ENCODE measurements at places on chromosomes 3 and 15.

DNA sequence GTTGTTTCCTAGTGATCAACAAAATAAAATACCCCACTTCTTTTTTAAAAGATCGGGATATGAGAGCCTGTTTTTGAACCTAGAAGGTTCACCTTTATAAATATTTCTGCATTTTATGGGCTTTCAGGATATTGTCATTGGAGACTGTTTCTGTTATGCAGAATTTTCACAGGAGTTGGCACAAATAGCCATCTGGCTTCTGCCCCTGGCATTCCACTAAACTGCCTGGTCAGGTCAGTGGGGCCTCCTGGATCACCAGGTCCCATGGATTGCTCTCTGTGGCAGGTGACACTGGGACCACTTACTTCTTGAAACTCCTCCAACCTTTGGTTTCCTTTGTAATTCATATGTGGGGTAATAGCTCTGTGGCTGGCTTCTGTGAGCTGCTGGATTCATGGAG lies 25.5 kb upstream of the POLR2M start:
- no peak for DNase-seq

GRCh38 chr15:33089878-33090757 lies 104.4 kb downstream of the FMN1 start:
- no peak for DNase-seq

GRCh38 chr3:195755391-195755790 lies 34.6 kb downstream of the MUC20 start:
- DNase-seq, result no peak

DNA sequence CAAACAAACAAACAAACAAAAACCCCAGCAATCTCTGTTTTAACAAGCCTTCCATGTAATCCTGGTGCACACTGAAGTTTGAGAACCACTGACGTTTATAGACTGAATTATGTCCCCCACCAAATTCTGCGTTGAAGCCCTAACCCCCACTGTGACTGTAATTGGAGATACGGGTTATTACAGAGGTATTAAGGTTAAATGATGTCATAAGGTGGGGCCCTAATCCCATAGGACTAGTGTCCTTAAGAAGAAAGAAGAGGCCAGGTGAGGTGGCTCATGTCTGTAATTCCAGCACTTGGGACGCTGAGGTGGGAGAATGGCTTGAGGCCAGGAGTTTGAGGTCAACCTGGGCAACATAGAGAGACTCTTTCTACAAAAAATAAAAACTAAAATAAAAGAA lies 42.4 kb upstream of the TM4SF1 start:
- DNase-seq, result no peak

DNA sequence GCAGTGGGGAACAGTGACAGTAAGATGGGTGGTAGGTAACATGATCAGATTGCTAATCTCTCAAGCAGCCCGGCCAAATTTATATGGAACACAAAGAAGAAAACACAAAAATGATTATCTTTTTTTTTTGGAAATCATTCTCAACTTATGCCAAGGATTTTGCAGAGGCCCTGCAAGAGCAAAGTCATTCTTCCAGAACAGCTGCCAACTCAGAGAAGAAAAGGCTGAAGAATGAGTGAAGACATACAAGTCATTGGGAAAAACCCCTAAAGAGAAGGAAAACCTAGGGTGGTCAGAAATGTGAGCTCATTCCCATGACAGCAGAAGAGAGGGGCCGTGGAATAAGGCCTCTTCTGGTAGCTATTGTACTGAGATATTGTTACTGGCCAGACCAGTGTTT lies 246.7 kb downstream of the SHOX2 start:
- DNase-seq, result no peak

- no peak for DNase-seq
Observed at GRCh38 chr3:197026481-197026866, 3.1 kb downstream of the MELTF start.

GRCh38 chr15:90840157-90840855 lies 28.1 kb upstream of the FURIN start:
- DNase-seq, result no peak

DNA sequence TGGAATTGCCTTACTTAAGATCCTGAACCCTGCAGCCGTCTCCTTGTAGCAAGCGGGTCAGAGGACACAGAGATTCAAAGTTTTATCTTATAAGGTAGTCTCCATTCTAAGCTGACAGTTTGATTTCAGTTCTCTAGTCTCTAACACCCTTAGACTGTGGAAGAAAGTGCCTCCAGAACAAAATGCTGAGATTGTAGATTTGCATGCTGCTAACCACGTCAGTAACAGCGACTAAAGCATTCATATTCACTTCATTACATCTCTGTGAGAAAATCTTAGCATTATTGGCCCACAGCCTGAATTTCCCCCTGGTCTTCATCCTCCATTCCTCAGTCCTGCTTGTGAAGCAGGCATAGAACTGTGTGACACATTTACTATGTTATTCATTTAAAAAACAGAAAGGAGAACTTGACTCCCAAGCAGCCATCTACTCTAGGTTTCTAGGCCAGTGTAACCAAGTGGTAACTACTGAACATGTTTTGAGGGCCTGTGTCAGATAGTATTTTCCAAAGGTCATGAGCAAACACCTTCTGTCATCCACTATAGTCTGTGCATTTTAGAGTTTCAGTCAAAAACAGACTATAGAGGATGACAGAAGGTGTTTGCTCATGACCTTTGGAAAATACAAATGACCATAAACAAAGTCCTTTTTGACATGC lies 27.4 kb downstream of the ARIH2 start:
- no peak for DNase-seq

GRCh38 chr3:74302969-74303368 lies 311.5 kb downstream of the CNTN3 start:
- DNase-seq, result no peak
